ENCODE measurements at places on chromosomes 4 and X.

DNA sequence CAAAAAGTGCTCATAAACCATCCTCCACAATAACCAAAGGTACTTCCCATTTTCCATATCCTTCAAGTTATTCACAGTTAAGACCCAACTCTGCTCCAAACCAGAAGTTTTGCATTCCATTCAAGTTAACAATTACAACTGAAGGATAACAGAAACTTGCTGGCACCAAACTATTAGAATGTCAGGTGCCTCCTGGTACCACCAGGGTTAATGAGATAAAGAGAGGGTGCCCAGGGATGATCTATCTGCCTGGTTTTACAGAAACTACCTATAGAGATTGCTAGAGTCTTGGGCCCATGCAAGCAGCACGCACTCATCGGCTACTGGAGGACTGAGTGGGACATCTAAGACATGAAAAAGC lies 114.6 kb downstream of the RBM47 start:
- DNase-seq = no peak

DNA sequence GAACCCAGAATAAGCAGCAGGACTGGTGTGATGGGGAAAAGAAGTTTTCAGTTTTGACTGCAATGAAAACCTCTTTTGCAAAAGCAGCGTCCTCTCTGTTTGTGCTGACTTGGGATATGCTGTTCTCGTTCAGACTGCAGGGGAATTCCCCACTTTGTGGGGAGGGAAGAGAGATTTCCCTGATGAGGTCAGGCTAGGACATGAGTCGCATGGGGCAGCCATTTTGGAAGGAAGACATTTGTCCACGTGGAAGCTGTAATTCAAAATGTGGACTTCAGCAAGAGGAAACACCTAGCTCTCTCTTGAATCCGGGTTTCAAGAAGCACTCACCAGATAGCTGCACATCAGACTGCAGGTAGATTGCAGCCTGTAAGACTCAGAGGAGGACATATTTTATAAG lies 39.3 kb downstream of the ING2 start:
- no peak for DNase-seq

GRCh38 chrX:68935362-68935761 lies 106.5 kb downstream of the EFNB1 start:
- DNase-seq = no peak

DNA sequence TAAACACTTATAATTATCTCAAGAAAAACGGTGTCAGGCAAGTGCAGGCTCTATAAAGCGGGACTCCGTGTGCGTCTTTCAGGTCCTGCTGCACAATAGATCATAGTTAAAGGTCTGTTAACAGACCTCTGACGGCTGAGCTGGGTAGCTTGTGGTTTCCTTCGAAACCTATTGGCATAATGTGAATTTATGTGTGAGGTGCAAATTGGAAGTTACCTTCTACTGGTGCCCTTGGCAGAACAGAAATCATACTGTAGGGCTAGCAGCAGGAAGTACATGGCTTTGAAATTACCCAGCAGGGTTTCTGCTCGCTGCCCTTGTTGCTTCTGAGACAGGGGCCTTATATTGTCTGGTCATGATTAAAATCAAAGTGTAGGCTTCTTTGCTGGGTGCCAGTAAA lies 216.4 kb upstream of the HAND2 start:
- DNase-seq = no peak

- peak; percentile 67 for DNase-seq
These were observed 7.0 kb downstream of the CD38 start for GRCh38 chr4:15784959-15785634.

DNA sequence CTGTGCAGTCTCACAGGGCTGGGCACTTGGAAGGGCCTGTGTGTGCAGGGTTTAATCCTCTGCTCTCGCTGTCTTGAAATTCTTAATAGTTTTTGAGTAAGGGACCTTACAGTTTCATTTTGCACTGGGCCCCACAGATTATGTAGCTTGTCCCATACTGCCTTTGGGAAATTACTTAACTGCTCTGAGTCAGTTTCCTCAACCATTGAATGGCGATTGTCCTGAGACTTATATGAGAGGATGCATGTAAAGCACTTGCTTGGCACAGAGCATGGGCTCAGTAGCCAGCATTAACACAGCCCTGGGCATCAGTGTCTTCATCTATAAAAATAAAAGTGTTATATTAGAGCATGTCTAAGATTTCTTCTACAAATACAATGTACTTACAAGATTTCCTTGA lies 55.8 kb downstream of the CLCN5 start:
- DNase-seq = no peak

DNA sequence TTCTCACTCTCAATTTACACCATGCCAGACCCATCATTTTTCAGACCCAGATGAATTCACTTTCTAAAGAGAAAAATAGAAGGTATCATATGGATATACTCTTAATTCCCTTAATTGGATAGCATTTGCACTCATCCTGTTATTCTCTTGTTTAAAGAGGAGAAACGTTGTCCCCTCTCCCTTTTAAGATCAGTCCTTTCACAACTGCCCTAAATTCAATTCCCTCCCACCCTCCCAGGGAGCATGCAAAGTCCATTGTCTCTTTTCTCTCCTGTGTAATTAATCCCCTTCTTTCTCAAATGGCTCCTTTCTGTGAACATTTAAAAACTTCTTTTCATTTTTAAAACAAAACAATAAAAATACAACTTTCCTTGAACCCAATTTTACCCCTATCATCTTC lies 124.7 kb upstream of the TLL1 start:
- DNase-seq = no peak

DNA sequence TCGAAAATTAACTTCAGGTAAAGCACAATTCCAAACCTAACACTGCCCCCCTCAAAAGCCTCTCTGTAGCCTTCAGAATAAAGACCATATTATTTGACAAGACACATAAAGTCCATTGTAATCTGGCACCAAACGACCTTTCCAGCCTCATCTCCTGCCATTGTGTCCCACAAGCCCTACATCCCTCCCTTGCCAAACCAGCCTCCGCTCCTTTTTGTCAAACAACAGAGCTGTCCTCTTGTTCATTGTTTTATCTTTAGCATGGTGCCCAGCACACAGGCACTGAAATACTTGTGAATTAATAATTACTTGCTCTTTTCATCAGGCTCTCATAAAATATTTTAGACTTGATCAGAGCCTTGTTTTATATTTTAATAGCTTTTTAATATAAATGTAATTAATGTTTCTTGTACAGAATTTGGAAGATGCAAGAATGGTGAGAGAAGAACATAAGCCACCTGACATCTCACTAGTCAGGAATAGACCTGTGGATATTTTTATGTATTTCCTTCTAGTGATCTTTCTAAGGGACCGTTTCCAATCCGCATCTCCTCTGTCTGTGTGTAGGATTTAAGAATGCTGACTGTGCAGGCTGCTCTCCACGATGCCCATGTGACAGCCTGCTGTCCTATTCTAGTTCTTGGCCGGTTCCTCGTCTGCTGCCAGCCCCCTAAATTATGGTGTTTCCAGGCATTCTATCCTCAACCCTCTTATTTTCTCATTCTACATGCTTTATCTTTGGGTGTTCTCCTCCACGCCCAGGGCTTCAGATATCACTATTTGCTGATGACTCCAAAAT lies 3.0 kb upstream of the IRF2 start:
- DNase-seq = no peak

- DNase-seq = no peak
These were observed 17.7 kb downstream of the IQSEC2 start for GRCh38 chrX:53263597-53264094.

GRCh38 chrX:44082829-44083228 lies 109.6 kb upstream of the NDP start:
- DNase-seq = no peak

GRCh38 chr4:161573836-161574235 lies 590.0 kb downstream of the FSTL5 start:
- no peak for DNase-seq

DNA sequence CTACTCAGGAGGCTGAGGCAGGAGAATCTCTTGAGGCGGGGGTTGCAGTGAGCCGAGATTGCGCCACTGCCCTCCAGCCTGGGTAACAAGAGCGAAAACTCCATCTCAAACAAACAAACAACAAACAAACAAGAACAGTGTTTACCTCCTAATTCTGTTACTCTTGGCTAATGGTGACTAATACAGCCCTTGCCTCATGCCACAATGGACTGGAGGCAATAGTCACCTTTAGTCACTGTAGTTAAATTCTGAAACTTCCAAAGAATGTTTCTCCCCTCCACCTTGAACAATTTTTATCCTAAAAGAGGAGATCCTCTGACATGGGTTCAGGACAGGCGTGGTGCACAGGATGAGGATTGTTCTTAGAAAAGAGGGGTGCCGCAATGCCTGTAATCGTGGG lies 241.2 kb upstream of the CTSO start:
- no peak for DNase-seq

- no peak for DNase-seq
These were observed 399.6 kb upstream of the RPS6KA3 start for GRCh38 chrX:20666331-20666730.

- no peak for DNase-seq
These were observed 89.1 kb downstream of the DCAF8L2 start for GRCh38 chrX:27679281-27679680.

GRCh38 chr4:67087897-67088296 lies 457.4 kb downstream of the CENPC start:
- no peak for DNase-seq

DNA sequence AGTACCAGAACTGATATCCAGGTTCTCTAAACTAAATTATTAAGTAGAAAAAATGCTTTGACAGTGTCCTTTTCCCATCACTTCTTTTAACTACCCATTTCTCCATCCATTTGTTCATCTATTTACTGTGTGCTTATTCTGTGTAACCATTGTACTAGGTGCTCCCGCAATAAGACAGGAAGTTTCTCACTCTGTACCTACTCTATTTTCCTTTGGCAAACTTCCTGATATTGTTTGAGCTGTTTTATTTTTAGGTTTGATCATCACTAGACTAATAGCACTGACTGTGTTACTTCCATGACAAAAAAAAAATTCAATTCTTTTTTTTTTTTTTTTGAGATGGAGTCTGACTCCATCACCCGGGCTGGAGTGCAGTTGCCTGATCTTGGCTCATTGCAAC lies 102.5 kb upstream of the CASK start:
- DNase-seq = no peak

DNA sequence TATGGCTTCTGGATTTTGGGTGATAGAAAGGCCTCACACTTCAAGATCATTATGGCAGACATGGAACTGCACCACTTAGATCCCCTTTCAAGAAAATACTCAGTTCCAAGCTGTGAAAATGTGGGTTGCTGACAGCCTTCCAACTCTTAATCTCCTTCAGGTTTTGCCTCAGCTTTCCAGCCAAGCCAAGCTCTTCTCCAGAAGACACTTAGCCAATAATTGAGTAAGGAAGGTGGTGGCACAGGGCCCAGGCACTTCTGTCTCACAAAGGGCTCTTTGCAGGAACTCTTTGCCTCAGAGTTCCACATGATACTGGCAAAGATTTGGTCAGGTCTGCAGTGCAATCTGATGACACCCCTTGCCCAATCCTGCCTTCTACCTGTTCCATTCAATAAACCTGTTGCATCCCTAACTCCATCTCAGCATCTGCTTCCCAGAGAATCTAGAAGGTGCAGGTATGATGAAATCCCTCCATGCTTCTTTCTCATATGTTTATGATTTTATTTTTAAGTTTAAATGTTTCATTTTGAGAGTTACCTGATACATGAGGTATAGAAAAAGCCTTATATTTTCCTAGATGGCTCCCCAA lies 30.6 kb downstream of the ANXA5 start:
- no peak for DNase-seq

DNA sequence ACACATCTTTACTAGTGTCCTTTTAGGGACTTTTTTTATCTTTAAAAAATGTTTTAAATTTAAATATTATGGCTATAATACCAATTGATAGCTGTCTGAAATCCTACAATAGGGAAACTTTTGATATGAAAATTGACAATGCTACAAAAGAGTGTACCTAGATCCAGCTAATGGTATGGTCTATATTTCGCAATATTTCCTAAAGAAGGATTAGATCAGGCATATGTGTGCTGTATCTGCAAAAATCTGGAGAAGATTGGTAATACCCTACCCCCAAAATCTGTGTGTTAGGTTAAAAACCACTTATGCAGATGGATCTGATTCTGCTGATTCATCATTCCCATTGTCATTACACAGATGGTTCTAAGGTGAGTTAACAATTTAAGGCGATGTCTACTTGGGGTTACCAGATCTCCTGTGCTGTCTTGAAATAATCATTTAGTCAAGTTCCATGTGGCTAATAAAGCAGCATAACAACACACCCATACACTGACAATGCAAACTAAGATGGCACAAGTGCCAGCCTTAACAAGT lies 137.1 kb downstream of the GASK1B start:
- no peak for DNase-seq

DNA sequence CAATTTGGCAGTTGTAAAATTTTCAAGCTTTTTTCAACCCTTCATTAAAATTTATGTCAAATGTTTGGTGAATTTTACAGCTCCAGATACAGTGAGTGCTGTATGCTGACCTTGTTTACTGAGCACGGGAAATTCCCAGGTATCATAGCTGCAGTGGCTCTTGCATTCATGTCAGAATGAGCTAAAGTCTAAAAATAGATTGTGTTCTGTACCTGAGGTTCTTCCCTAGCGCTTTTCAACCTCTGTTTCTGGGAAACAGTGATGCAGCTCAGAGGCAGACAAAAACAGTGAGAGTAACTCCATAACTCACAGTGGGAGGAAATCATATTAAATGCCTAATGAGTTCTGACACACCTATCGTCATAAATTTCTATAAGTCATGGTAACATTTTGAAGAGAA lies 393.8 kb upstream of the GNPDA2 start:
- DNase-seq = no peak

- no peak for DNase-seq
These were observed 214.9 kb upstream of the UGT8 start for GRCh38 chr4:114383721-114384120.

DNA sequence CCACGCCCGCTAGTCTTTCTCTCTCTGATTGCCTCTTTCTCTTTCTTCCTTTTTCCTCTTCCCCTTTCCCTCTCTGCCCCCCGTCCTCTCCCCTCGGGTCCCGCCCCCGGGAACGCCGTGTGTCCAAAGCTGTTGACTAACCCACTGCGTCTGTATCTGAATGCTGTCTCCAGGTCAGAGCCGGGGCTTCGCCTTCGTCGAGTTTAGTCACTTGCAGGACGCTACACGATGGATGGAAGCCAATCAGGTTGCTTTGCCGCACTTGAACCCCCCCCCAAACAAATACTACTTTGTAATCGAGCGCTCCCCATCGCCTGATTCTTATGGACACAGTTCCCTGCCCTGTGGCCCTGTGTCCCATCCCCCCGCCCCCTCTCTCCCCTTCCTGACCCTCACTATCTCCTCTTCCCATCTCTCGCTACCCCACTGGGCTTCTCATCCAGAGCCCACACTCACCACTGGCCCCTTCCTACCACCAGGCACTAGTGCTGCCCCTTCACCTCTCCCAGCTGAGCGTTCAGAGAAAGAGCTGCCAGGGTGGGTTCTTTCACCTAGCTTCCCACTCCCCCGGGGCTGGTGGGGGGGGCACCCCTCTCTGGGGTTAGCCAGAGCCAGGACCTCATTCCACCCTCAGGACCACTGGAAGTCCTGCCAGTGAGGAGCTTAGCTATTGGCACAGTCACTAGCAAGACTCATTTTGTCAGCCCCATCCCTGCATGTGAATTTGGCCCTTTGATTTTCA lies 18.6 kb upstream of the UBA1 start:
- no peak for DNase-seq
